ENCODE measurements at places on chromosomes 1 and 21.

DNA sequence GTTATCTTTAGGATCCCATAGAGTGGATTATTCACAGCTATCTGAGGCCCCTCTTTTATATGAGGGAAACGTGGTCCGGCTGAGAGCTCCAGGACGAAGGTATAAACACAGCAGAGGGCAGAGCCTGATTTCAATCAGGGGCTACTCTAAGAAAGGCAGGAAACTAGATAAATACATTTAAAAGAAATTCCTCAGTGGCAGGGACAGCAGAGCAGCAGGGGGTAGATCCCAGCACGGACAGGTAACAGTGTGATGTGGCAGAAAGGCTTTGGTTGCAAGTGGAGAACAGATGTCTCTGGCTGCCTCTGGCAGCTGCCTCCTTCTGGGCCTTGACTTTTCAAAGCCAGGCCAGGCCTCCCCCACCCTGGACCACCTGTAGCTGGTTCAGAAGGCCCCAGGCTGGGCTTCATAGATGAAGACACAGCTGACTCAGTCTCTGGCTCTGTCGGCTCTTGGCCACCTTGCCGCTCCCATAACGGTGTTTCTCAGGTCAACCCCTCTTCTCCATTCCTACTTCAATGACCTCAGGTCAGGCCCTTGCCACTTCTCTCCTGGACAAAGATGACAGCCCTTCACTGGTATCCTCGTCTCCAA, 43.8 kb downstream of the FAM78B start:
- DNase-seq: no peak

GRCh38 chr1:236516929-236517704, 6.7 kb upstream of the LGALS8 start:
- DNase-seq: no peak

DNA sequence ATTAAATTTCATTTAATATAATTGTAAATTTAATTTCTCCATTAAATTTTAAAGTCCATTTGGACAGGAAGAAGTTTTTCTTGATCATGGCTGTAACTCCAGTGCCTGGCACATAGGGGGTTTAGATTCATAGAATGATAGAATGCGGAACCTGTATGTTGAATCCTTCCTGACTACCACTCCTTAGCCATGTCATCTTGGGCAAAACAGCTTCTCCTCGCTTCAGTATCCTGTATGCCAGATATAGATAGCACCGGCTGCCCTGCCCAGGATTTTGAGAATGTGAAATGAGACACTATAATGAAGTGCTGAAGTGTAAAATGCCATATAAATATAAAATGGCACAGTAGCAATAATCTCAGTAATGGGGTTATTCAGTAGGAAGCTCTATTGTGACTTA, 6.4 kb downstream of the DYRK1A start:
- no peak for DNase-seq

DNA sequence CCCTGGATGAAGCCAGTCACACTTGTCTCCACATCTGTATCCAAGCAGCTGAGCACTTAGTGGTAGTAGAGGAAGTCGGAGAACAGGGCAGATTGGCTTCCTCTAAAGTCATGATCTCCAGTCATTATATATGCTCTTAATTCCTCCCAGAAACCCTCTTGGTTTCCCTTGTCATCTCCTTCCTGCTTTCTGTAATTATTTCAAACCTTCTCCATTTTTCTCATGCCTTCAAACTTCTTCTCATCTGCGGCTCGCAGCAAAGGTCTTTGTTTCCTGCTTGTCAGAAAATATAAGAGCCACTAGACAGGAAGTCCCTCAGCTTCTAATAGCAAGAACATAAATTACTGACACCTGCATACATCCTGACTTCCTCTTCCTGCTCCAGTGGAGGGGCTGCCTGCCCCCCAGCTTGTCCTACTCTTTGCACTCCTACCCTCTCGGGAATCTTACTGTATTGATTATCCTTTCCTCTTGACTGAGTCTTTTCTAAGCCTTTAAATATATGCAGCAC, 124.6 kb upstream of the NGF start:
- no peak for DNase-seq

DNA sequence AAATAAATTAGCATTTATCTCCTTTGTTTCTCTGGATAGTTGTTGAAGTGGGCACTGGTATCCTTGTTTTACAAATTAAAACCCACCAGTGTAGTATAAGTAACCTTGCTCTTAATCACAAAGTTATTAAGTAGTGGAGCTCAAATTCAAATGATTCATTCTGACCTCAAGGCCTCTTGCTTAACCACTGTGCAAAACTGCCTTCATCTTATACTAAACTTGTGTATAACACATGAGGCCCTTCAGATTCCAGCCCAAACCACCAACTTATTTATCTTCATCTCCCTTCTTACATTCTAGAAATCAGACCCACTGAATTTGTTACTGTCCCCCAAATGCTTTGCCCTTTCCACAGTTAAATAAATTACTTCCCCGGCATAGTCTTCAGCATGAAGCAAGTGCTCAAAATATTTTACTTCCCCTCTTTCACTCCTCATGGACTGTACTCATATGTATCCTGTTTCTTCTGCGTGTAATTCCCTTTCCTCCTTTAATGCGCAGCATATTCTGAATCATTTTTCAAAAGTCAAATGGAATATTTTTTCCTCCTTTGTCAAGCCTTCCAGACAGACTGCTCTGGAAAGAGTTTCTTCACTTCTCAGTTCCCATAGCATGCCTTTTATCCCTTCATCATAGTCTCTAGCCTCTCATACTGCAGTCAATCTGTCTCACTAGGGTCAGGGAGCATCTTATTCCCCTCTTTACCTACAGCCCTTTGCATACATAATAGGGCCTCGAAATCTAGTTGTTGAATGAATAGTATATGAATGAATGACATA, 19.0 kb upstream of the DNASE2B start:
- no peak for DNase-seq

GRCh38 chr1:59223198-59223597, 73.7 kb upstream of the FGGY start:
- no peak for DNase-seq
